Cardiac fibroblast (primary cell): ENCODE measurements at places on chromosomes 4 and X.

DNA sequence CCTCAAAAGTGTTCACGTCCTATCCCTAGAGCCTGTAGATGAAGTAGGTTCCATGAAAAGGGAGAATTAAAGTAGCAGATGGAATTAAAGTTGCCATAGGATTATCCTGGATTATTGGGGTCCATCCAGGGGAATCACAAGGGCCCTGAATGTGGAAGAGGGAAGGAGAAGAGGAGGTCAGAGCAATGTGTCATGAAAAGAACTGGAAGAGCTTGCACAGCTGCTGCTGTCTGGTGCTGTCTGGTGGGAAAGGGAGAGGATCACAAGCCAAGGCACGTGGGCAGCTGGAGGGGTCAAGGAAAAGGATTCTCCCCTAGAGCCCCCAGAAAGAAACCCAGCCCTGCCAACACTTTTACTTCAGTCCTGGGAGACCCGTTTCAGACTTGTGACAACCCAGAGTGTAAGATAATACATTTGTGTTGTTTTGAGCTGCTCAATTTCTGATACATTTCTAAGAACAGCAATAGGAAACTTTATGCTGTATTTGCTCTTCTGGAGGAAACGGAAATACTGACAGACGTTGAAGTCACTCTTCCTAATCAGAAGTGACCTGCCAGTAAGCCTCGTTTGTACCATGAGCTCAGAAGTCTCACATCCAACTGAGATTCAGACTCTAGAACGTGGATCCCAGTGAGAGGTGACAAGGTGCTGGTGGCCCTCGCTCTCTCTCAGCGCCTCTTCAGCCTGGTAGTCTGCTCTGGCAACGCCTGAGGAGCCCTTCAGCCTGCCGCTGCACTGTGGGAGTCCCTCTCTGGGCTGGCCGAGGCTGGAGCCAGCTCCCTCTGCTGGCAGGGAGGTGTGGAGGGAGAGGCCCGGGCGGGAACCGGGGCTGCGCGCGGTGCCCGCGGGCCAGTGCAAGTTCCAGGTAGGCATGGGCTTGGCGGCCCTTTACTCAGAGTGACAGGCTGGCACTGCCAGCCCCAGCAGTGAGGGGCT is 34.7 kb upstream of the ENPP6 start:
- no peak for DNase-seq

GRCh38 chrX:105706041-105706440 is 116.3 kb upstream of the NRK start:
- peak; percentile 67 for DNase-seq

DNA sequence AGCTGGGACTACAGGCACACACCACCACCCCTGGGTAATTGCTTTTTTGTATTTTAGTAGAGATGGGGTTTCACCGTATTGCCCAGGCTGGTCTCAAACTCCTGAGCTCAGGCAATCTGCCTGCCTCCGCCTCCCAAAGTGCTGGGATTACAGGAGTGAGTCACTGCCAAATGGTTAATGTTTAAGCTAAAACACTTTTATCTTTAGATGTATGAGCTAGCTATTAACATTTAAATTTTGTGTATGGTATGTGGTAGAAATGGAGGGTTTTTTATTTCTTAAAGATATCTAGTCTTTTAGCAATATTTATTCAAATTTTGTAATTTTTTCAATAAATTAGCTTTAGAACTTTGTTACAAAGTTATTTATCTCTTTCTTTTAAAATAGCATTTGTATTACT is 1659.8 kb upstream of the ADGRL3 start:
- no peak for DNase-seq

- peak; percentile 76 for DNase-seq
Measured at GRCh38 chr4:54255881-54256280, 26.8 kb downstream of the PDGFRA start.
